ENCODE measurements at places on chromosomes 5 and 9.
A peak's percentile ranks its signal among the peaks of the same experiment; 100 is the strongest.

- DNase-seq: no peak
Observed at GRCh38 chr9:129548571-129549135, 72.2 kb downstream of the C9orf50 start.

- DNase-seq: peak; percentile 34
Observed at GRCh38 chr5:99004960-99005359, 76.2 kb upstream of the CHD1 start.

GRCh38 chr5:68834491-68834981 lies 259.3 kb upstream of the SLC30A5 start:
- DNase-seq: peak; percentile 3

GRCh38 chr5:65334077-65334476 lies 147.6 kb downstream of the ADAMTS6 start:
- no peak for DNase-seq

DNA sequence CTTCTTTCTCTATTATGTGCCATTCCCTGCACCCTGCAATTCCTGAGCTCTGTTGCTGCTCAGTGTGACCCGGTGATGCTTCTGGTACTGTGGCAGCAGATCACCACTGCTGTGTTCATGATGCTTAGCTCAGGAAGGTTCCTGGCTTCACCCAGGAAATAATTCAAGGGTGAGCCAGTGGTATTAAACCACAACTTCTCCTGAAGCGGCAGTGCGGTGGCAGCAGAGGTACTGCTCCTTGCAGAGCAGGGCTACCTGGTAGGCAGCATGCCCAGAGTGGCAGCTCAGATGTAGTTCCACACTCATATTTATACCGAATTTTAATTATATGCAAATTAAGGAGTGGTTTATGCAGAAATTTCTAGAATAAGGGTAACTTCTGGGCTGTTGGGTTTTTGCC lies 213.8 kb upstream of the ZNF608 start:
- no peak for DNase-seq

DNA sequence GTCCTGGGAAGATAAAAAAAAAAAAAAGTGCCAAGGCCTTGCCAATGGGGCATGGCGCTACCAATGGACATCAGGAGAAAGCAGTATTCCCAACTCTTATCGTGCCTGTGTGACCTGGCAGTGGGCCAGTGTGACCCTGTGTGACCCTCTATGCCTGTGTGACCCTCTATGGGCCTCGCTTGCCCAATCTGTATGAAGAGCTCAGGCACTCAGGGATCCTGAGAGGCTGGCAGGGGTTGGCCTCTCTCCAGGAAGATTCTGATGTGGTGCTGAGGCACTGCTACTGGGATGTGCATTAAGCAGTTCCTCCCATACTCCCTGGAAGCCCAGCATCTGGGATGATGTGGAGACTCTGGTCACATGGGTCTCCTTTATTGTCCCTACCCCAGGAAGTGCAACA lies 179.2 kb downstream of the MACROH2A1 start:
- DNase-seq: no peak

DNA sequence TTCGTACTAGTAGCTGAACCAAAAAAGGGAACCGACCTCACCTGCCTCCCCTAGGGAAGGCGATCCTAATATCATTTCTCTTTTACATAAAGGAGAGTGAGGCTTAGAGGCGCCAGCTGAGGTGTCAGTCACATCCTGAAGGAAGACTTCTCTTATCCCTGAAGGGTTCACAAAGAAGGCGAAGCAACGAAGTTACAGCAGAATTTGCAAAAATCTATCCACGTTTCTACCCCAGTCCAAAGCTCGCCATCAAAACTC lies 598 bp upstream of the KIAA1191 start:
- DNase-seq: no peak

GRCh38 chr9:132878695-132879456 lies at the start of gene SPACA9:
Gene SPACA9 (plus strand): TSS chr9:132878898. CDS start chr9:132883948, 5,050 bp downstream.
- peak; percentile 35 for DNase-seq

DNA sequence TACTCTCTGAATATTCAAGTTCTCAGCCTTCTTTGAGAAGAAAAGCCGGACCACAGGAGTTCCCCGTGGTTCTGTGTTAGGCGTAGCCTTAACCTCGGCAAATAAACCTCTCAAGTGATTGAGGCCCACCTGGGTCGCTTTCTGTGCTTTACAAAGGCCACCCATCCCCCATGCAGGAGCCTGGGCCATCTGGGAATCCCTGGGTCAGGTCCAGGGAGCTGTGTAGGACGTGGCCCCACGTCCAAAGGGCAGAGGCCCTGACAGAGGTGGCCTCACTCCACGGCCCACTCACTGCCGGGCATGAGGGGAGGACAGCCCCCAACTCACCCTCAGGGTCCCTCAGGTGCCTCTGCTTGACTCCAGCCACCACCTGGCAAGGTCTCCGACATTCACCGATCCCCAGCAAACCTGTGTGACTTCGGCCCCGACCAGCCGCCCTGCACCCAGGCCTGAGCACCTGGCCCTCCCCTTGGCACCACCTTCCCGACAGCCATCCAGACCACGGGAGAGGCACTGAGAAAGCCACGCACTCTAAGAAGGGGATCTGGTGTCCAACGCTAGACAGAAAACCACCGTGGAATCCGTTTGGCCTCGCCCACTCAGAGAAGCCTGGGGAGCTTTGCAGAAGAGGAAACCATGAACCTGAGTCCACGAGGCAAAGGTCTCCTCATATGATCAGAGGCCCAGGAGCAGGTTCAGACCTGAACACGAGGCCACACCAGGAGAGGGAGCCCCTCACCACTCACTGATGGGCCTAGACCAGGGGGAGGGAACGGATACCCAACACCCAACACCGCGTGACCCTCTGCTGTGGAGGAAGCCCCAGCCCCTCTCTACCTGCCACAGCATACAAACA lies 4.5 kb downstream of the SLC12A7 start:
- no peak for DNase-seq

- peak; percentile 67 for DNase-seq
Observed at GRCh38 chr9:120985819-120986222, 59.2 kb upstream of the TRAF1 start.

DNA sequence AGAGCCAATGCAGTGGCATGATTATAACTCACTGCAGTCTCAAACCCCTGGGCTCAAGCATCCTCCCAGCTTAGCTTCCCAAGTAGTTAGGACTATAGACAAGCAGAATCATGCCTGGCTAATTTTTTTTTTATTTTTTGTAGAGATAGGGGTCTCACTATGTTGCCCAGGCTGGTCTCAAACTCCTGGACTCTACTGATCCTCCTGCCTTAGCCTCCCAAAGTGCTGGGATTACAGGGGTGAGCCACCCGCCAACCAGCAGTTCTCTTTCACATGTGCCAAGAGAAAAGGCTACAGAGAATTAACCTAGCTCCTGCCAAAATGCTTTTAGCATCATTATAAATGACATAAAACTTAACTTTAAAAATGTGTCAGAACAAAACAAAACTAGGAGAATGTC lies 8.1 kb downstream of the AK3 start:
- no peak for DNase-seq

- DNase-seq: no peak
Observed at GRCh38 chr9:109437286-109437685, 60.8 kb downstream of the PTPN3 start.

GRCh38 chr5:1056611-1057484 lies 48.2 kb downstream of the NKD2 start:
- no peak for DNase-seq

DNA sequence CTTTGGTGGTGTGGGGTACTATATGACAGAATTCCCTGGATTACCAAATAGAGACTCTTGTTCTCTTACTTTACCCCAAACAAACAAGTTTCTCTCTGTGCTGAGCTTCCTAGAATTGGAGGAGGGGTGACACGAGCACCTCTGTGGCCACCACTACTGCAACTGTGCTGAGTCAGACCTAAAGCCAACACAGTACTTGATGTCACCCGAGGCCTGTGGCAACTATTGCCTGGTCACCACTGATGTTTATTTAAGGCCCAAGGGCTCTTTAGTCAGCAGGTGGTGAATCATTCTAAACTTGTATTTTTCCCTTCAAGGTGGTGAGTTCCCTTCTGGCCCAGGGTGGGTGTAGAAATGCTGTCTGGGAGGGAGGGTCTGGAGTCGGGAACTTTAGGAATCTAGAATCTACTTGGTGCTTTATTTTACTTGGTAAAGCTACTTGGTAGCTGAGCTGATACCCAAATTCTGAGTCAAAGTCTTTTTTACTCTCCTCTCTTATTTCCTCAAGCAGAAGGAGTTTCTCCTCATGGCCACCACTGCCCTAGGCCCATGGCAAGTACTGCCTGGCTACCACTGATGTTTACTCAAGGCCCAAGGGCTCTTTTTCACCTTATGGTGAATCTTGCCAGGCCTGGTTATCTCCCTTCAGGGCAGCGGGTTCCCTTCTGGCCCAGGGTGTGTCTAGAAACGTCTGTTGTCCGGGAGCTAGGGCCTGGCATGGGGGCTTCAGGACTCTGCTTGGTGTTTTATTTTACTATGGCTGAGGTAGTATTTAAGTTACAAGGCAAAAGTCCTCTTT lies 9.8 kb downstream of the LURAP1L start:
- DNase-seq: peak; percentile 97

- DNase-seq: no peak
Observed at GRCh38 chr5:160181965-160182622, 47.2 kb upstream of the FABP6 start.

GRCh38 chr5:150056075-150056443 lies 30.3 kb downstream of the CSF1R start:
- DNase-seq: no peak

- DNase-seq: no peak
Observed at GRCh38 chr5:181218795-181219124, 4.3 kb upstream of the TRIM41 start.

GRCh38 chr5:115978779-115979178 lies 16.5 kb downstream of the LVRN start:
- DNase-seq: no peak

GRCh38 chr5:80122579-80122978 lies 87.4 kb downstream of the THBS4 start:
- DNase-seq: no peak

GRCh38 chr5:150801117-150801927 lies 22.8 kb downstream of the SMIM3 start:
- DNase-seq: peak; percentile 76

- DNase-seq: peak; percentile 49
Observed at GRCh38 chr5:38541174-38541725, 15.2 kb downstream of the LIFR start.

DNA sequence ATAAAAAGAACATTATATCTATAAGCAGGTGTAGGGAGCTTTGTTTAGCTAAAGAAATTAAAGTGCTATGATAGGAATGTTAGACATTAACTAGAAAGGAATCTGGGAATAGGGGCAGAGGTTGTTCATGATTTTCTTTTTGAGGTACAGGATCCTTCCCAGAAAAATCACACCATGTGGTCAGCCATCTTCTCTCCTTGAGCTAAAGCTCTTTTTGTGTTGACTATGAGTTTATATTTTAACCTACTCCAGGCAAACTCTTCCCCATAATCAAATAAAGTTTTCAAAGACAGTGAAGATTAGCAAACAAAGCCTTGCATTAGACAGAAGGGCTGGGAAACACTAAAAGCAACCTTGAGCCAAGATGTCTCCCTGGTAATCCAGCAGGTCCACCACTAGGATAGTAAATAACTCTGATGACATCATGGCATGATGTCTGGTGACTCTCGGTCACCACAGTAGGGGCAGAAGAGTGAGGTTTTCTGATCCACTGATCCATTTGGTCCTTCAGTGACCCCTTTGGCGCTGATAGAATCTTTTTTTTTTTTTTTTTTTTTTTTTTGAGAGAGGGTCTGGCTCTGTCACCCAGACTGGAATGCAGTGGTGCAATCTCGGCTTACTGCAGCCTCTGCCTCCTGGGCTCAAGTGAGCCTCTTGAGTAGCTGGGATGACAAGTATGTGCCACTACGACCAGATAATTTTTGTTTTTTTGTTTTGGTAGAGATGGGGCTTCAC lies 30.6 kb upstream of the IL6ST start:
- peak; percentile 47 for DNase-seq

- DNase-seq: no peak
Observed at GRCh38 chr5:62742207-62742606, 163.6 kb downstream of the LRRC70 start.

- DNase-seq: no peak
Observed at GRCh38 chr5:29414681-29415080, 1778.8 kb upstream of the CDH6 start.

DNA sequence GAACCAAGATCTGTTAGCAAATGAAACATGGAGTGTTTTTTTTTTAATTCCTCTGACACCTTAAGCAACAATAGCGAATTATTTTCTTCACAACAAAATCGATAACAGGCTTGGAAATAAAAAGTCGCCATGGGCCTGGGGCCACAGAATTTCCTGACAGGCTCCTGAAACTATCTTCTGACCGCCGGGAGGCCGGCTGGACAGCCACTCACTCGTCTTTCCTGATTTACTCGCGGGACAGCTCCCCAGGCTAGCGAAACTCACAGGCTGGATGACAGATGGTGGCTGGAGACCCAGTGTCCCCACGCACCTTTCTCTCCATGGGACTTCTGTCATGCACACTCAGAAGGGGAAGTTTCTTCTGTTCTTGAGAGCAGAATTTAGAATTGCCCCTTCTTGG lies 143.3 kb upstream of the IRX2 start:
- DNase-seq: no peak

GRCh38 chr5:149279661-149280060 lies 8.0 kb downstream of the AFAP1L1 start:
- no peak for DNase-seq

DNA sequence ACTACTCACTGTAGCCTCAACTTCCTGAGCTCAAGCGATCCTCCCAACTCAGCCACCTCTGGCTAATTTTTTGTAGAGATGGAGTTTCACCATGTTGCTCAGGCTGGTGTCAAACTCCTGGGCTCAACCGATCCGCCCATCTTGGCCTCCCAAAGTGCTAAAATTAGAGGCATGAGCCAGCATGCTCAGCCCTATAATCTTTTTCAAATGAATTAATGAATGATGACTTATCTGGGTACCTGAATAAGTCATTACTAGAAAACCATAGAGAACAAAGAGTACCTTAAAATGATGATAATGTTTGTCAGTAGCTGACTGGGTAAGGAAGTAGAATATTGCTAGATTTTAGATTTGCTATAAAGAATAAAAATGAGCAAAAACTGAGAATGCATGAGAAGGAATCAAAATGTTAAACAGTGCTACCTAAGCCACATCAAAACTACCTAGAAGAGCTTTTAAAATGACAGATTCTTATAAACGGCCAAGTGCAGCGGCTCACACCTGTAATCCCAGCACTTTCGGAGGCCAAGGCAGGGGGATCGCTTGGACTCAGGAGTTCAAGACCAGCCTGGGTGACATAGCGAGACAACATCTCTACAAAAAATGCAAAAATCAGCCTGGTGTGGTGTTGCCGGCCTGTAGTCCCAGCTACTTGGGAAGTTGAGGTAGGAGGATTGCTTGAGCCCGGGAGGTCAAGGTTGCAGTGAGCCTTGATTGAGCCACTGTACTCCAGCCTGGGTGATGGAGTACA lies 13.6 kb downstream of the FNBP1 start:
- no peak for DNase-seq

DNA sequence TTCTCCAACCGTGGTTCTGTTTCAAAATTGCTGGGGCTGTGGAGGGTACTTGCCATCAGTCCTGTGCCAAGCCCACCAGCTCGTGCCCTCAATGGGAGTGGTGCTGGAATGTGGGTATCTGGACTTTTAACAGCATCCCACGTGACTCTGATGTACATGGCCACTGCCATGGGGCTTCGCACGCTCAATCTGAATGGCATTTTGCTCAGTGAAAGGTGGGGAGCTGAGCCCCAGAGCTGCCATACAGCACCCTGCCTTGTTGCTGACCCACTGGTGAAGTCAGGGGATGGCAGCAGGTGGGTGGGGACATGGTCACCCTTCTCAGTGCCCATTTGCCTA lies 16.6 kb upstream of the SYNPO start:
- DNase-seq: no peak

All from iris pigment epithelial cell (primary cell).